Heart right ventricle (tissue), 16 donors: ENCODE measurements at places on chromosomes 6 and 20. TPM values are rescaled to one million over a fixed set of nuclear protein-coding genes. Genes with fewer than 3 reads are reported as not detected.

The RPN2 gene
- total RNA-seq, result 133 TPM

- DNase-seq, result peak; percentile 7
These were observed 503 bp upstream of the GPLD1 start for GRCh38 chr6:24489881-24490280.

- no peak for DNase-seq
These were observed 28.9 kb upstream of the SLC35D3 start for GRCh38 chr6:136893187-136893586.

GRCh38 chr6:157116426-157116825, 206.9 kb downstream of the TMEM242 start:
- no peak for DNase-seq

The RCAN2 gene
- total RNA-seq, result 298 TPM

DNA sequence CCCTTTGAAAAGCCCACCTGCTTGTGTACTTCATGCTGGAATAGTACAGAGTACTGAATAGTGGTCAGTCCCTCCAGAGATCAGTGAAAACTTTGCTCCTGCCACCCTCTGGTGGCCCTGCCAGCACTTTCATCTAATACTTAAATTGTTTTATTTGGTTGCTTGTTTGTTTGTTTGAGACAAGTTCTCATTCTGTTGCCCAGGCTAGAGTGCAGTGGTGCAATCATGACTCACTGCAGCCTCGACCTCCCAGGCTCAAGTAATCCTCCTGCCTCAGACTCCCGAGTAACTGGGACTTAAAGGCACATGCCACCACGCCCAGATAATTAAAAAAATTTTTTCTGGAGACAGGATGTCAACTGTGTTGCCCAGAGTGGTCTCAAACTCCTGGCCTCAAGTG, 9.1 kb downstream of the FAM83D start:
- DNase-seq, result no peak

GRCh38 chr6:133236932-133237331, 4.2 kb upstream of the EYA4 start:
- no peak for DNase-seq

- no peak for DNase-seq
These were observed 315.6 kb upstream of the QKI start for GRCh38 chr6:163098827-163099479.

GRCh38 chr6:41370488-41371111, 35.2 kb downstream of the NCR2 start:
- no peak for DNase-seq

DNA sequence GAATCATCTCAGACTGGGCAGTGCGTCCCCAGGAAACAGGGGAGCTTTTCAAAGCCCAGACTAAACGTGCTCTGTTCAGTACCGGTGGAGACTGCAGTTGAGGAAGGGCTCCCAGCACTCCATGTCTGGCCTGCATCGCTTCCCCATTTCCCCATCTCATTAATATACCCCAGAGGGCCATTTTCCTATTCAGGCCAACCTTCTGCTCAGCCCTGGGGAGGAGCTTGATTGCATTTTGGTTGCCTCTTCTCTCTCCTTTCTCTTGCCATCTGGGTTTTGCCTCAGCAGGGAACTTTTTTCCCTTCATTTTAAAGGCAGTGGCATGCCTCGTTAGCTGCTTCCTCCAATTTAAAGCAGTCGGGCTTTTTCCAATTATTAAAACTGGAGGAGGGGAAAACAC, 394.3 kb upstream of the SOX4 start:
- DNase-seq, result no peak

GRCh38 chr6:14499841-14500240, 382.3 kb downstream of the CD83 start:
- no peak for DNase-seq

The MAP3K5 gene
- 26.6 TPM for total RNA-seq

GRCh38 chr6:22368794-22369193, 72.0 kb upstream of the PRL start:
- DNase-seq, result no peak

- no peak for DNase-seq
These were observed 488.0 kb upstream of the NOX3 start for GRCh38 chr6:155943635-155944034.

The C6orf58 gene
- total RNA-seq, result not detected

The PEX6 gene
- total RNA-seq, result 14.8 TPM

GRCh38 chr6:131782764-131783163, 25.1 kb upstream of the ENPP1 start:
- no peak for DNase-seq

The MLN gene
- total RNA-seq, result not detected

- DNase-seq, result no peak
These were observed 69.3 kb upstream of the SYNJ2 start for GRCh38 chr6:157912326-157912725.

The ANKRD66 gene
- total RNA-seq, result not detected

The DAAM2 gene
- 11.3 TPM for total RNA-seq

DNA sequence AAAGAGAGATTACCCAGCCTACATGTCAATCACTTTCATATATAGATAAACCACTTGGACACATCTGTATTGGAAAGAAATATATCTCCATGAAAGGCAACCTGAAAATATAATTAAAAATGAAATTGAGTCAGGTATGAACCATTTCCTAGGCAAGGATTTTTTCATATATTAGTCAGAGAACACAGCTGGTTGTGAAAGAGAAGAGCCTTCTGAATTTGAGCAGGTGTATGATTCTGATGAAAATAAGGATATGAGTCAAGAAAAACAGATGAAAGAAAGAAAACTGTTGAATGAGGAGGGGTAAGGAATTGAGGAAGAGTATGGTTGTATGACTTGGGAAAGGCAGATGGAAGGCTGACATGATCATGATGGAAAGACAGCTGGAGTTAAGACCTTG, 441.1 kb downstream of the HAO1 start:
- no peak for DNase-seq

DNA sequence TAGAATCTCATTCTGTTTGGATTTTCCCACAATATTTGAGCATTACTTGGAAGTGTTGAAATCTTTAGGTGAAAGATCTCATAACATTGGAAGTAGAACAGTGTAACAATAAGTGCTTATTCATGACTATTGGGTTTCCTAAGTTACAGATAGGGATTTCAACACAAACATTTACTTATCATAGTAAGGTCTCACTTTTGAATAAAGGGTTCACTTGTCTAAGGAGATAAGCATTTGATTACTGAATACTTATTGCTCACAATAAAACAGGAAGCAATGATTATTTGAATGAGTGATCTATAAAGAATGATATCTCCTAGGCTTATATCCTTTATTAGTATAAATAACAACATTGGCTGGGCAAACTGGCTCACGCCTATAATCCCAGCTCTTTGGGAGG, 14.8 kb downstream of the DDX43 start:
- no peak for DNase-seq

DNA sequence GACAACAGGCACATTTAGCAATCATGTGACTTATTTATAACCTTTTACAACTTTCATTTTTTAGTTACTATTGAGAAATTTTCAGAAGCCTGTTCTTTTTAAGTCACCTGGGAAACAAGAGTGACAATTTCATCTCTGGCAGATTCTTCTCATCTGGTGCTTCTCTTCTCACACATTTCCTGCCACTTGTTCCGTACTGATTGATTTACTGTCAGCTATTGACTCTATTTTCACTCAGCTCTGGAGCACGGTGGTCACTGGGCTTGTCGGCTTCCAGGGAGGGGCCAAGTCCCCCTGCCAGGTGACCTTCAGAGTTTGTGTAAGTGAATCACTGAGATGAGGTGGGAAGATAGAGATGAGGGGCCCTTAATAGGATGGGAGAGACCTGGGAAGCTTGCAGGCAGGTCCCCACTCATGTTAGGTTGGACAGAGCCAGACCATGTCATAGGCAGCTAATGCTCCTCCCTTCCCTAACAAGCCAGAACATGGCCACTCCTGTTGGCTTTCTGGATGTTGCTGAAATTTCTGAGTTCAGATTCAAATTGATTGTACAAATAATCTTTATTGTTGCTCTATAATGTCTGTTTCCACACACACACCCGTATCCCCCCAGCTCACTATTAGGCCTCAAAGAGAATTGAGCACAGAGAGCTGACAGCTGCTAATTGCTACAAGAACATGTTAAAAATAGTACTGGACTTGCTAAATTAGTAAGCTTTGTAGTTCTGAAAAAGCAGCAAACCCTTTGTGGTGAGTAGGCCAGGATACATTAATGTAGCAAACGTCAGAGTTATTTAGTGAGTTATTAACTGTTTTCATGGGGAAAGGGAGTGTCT, 13.3 kb downstream of the DUSP22 start:
- DNase-seq, result no peak

The PHACTR1 gene
- total RNA-seq, result 73.5 TPM

The FAM184A gene
- total RNA-seq, result 1.6 TPM

DNA sequence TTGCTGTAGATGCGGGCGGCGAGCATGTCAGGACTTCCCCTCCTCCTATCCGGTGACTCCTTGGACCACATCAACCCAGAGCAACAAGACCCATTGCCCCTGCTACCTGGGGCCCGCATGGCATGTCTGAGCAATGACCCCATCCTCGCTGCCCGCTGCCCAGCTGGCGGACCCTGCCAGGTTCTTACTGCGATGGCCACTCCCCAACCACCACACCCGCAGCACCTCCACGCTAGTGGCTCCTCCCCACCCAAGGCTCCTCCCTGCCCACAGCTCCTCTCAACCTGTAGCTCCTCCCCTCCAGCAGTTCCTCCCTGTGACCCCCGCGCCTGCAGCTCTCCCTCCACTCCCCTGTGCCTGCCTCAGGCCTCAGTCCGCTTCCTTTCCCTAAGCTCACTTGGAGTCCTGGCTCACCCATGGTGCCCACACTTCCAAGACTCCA, 17.6 kb upstream of the SERPINB9 start:
- DNase-seq, result no peak

GRCh38 chr6:36094753-36095496, 35.4 kb upstream of the MAPK13 start:
- DNase-seq, result peak; percentile 81

DNA sequence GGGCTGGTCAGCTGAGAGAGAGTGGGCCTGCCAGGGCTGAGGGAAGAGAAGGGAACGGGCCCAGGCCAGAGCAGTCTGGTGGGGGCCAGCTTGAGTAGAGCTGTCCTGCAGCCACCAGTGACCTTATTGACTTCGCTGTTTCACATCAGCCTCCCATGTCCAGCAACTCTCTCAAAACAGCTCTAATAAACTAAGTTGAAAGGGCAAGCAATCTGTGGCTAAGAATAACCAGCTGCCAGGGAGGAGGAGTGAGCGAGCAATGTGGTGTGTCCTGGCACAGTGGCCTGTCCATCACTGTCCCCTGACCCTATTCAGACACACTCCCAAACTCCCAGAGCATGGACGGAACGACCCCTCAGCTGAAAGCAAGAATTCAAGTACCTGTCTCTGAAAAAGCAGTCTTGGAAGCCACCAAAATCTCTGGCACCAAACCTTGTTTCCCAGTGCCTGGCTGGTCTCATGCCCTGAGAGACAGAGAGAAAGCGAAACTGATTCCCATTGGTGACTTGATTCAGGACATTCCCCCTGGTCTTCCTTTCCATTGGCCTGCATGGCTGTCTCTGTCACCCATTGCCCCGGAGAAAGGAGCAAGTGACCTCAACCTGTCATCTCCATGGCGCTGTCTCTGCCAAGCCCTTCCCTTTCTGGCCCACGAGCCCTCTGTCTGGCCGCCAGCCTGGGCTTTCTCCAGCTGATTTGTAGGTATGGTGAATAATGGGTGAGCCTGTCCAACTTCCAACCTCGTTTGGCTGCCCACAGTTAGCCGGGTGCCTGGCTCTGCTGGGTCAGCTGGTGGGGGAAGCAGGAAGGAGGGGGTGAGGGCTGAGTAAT, at the start of gene DDO:
DDO (minus strand) TSS at position 490 of the 831 bp plus-strand sequence. CDS start 2,113 bp downstream, outside the sequence.
- peak; percentile 85 for DNase-seq

The ANGPT4 gene
- total RNA-seq, result not detected

DNA sequence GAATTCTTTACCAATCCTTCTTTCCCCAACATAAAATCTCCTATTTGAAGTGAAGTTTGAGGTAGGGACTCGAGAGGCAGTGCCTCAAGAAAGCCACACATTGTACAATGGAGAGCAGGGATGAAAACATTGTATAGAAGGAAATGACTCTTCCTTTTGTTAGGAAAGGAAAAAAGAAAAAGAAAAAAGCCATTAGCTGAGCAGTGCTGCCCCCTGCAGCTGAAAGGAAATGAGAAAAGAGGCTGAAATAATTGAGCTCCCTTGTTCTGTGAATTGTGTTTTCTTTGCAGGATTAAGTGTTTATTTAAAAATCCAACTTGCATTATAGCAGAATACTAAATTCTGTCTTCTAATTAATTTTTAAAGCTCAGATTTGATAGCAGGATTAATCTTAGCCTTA, 162.9 kb upstream of the SASH1 start:
- no peak for DNase-seq

The BPIFB2 gene
- not detected for total RNA-seq

DNA sequence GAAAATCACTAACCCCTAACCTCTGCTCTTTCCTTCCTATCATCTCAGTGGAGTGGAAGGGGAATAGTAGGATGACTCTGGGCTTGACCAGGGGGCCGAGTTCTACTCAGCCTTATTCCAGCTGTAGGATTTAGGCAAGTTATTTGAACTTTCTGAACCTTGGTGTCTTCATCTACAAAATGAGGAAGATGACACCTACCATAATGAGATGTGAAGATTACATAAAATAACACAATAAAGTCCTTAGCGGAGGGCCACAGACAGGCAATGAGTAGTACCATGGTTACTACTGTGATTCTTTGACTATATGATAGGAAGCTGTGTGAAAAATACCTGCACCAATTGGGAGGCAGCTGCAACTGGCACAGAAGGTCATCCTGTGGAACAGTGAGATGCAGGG, 53.6 kb upstream of the PIM1 start:
- DNase-seq, result no peak

The TRERF1 gene
- total RNA-seq, result 1.9 TPM

GRCh38 chr6:89610149-89610642, 28.4 kb downstream of the LYRM2 start:
- DNase-seq, result peak; percentile 74
